Type B pancreatic cell (in vitro differentiated cells): ENCODE measurements at places on chromosomes 16 and 17. TPM values are rescaled to one million over a fixed set of nuclear protein-coding genes. Genes with fewer than 3 reads are reported as not detected.

GRCh38 chr16:23523321-23523720, 13.0 kb upstream of the GGA2 start:
- no peak for DNase-seq

GRCh38 chr16:67481561-67482232, 740 bp upstream of the ATP6V0D1 start:
- DNase-seq: no peak

GRCh38 chr16:56858374-56858773, 6.6 kb upstream of the SLC12A3 start:
- DNase-seq: no peak

- DNase-seq: no peak
Measured at GRCh38 chr17:57465610-57466009, 209.3 kb downstream of the MSI2 start.

GRCh38 chr16:84052071-84052622, 9.6 kb upstream of the SLC38A8 start:
- no peak for DNase-seq

DNA sequence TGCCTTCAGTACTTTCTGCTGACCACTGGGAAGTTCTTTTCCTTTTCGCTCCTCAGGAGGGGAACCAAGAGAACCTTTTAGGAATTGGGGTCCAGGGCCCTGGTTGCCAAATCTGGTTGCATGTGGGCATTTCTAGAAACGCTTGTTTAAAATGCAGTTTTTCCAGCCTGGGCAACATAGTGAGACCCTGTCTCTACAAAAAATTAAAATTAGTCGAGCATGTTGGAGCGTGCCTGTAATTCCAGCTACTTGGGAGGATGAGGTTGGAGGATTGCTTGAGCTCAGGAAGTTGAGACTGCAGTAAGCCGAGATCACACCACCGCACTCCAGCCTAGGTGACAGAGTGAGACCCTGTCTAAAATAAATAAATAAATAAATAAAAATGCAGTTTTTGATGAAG, 1.2 kb downstream of the PNPO start:
- DNase-seq: no peak

GRCh38 chr17:77370586-77370985, 229.8 kb downstream of the SEC14L1 start:
- DNase-seq: no peak

DNA sequence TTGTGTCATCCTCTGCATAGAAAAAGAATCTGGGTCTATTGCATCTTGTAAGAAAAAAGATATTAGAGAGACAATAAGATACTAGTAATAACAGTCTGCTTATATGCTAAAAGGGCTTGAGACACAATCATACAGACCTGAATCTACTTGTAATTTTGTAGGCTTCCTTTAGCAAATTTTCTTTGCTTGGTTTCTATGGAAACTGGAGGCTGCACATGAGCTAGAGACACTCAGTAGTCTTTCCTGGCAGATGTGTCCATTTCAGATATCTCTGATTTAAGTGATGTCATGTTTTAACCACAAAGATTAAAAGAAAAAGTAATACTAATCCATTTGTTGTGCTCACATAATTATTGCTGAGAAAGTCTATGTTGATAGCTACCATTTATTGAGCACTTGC, 123.9 kb upstream of the GNAO1 start:
- no peak for DNase-seq

DNA sequence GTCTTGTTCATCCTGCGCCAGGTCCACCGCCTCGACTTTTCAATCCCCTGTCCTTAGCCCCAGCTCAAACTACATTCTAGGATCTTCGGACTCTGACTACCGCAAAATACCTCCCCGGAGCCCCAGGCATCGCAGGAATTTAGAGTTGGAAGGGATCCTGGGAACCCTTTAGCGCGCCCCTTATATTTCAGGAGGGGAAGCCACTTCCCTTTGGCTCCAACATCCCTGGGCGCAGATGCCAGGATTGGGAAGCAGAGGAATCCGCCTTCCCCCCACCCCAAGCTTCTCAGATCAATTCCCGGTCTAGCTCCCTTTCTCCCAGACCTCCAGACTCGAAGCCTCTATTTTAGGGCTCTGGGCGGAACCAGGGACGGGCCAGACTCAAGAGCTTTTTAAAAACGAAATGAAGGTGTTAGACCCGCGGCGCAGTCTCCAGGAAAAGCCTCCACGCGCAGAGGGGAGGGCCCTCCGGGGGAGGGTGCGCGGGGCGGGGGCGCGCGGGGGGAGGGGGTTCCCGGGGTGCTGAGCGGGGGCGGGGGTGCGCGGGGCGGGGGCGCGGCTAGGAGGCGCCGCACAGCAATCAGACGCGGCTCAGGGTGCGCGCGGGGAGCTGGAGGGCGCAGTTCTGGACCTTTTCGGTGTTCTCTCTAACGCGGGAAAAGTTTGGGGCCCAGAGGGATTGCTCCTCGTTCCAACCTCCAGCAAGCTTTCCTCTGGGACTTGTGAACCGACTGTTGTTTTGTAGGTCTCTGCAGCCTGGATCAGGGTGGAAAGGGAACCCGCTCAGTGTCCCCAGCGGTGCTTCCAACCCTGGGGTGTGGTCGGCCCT, 1.6 kb downstream of the AHSP start:
- DNase-seq: no peak

DNA sequence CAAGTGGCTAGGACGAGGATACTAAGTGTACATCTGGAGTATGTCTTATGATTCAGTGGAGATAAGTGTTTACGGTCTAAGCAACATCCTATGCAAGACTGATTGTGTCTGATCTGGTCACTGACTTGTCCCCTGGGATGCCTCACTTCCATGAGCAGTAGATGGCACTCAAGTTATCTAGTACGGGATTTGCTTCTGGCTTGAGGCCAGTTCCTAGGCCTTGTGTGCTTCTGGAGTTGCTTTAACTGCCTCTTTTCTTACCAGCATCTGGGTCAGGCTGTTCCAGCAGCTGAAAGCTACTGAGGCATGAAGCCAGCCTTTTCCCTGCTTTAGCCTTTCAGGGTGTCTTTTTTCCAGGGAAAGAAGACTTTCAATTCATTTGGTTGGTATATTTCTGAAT, 23.0 kb downstream of the SUPT6H start:
- DNase-seq: no peak

DNA sequence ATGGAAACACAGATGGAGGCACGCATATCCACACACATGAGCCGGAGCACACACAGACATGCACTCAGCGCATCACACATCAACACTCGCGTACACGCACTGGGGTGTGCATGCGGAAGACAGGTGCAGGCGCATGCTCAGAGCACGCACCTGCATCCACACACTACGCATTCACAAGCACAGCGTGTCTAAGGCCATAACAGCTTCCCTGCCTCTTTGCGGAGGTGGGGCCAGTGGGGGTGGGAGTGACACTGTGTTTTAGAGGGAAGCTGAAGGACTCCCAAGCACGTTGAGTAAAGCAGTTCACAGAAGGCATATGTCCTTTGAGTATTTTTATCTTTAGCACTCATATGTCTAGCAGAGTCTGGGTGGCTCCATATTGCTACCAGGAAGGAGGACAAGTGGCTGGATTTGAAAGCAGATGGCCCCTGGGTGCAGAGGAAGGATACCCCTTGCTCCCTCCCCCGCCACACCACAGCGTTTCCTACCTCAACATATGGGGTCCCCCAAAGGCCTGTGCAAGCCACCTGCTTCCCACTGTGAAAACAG, 68.6 kb upstream of the TOB1 start:
- no peak for DNase-seq

GRCh38 chr16:5951486-5951885, 853.9 kb upstream of the EEF2KMT start:
- DNase-seq: no peak

GRCh38 chr17:17837966-17838962, 1.5 kb upstream of the SREBF1 start:
- no peak for DNase-seq

GRCh38 chr17:17732444-17732843, 51.2 kb downstream of the RAI1 start:
- no peak for DNase-seq

- DNase-seq: no peak
Measured at GRCh38 chr16:23682181-23682580, 3.5 kb downstream of the PLK1 start.

- no peak for DNase-seq
Measured at GRCh38 chr17:65548269-65548969, 13.0 kb downstream of the AXIN2 start.

DNA sequence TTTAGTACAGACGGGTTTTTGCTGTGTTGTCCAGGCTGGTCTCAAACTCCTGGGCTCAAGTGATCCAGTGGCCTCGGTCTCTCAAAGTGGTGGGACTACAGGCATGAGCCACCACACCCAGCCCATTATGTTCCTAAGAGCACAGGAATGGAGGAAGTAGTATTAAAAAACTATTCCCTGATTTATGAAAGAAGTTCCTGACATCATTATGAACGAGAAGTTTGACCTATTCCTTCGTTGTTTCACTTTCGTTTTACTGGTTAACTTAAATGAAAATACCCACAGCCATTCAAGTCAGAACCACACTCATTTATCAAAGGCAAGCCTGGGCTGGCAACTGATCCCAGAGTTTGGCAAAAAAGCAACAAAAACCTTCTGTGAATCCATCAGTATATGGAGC, 13.5 kb upstream of the CBX4 start:
- no peak for DNase-seq

- no peak for DNase-seq
Measured at GRCh38 chr17:10155371-10156076, 42.9 kb downstream of the GAS7 start.

DNA sequence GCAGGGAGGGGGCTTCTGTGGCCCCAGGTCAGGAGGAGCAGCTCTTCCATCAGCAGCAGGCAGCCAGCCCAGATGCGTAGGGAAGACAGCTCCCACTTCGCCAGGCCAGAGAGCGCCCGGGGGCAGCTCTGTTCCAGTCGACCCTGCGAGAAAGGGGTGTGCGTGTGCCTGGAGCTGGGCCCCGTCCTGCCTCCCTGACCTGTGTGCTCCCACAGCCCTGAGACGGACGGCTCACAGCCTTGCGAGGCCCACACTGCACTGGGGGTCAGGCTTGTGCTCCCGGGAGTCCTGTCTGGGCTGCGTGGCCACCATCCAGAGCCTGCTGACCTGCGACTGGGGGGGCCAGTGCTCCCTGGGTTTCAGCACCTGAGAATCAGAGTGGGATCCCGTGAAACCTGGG, 469 bp upstream of the MSLN start:
- no peak for DNase-seq

DNA sequence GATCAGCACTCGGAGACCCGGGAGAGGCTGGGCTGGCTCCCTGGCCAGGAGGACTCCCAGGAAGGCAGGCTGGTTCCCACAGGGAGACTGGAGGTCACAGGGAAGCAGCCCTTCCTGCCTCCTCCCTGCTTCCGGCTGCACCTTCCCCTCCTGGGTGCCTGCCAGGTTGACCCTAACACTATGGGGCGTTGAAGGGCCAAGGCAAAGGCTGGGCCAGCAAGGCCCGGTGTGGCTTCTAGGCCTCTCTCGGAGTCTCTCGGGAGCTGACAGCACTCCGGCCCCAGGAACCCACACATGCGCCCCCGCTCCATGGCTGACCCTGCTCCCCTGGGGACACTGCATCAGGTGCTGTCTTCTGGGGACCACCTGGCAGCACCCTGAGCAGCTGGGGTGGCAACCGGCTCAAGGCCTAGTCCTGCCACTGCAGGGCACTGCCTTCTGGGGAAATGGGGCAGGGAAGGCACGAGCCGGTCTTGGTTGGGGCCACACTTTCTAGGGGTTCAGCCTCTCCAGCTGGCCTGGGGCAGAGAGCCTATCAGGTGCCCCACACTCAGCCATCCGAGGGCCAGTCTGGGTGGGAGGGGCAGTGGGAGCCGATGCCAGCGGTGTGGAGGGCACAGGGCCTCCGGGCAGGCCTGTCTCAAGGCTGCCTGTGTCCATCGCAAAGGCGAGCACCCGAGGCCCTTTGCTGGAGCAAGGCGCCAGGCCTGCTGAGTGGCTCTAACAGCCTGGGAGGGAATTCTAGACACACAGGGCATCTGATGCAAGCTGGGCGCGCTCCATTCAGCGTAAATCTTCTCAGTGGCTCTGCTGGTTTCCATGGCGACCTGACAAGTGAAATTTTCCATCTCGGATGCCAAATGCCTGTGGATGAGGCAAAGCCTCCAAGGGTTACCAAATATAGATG, 5.6 kb upstream of the MTSS2 start:
- DNase-seq: no peak

- no peak for DNase-seq
Measured at GRCh38 chr16:29791845-29792807, 1.6 kb downstream of the KIF22 start.

- DNase-seq: no peak
Measured at GRCh38 chr17:50570528-50570927, 10.0 kb downstream of the CACNA1G start.

GRCh38 chr16:14523632-14524031, 106.4 kb downstream of the PARN start:
- no peak for DNase-seq

DNA sequence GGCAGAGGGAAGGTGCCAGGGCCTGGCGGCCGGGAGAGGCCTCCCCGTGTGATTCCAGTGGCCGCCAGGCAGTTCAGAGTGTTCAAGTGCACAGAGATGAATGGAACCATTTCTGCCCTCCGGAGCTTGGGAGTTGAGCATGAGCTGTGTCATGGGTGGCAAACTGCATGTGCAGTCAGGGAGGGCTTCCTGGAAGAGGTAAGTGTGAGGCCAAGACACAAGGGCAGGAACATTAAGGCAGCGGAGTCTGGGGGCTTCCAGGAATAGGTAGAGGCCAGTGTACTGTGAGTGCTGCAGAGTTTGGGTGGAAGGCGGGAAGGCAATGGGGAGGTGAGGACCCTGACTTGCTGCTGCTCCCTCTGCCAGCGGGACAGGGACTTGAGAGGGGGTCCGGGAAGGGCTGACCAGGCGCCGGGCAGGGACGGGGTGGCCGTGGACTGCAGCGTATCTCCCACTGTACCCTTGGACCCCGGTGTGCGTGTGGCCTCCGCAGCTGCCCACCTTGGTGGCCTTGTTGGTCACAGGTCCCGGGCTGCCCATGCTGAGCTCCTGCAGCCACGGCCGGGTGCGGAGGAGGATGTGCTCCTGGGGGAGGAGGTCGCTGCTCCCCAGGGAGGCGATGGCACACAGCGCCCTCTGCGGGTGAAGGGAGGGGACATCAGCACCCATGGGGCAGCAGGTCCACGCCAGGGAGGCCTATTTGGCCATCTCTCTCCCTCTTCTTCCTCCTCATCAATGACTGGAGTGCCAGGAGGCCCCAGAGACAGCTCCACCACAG, 7.5 kb upstream of the CEP131 start:
- no peak for DNase-seq

GRCh38 chr17:59437791-59438281, 106.4 kb downstream of the YPEL2 start:
- DNase-seq: no peak

GRCh38 chr17:67289181-67289876, 44.3 kb upstream of the HELZ start:
- DNase-seq: no peak

MT1H gene
- total RNA-seq: 2.2 and 2.4 TPM in 2 replicates

PRRT2 gene
- 1.4 and 15.1 TPM in 2 replicates for total RNA-seq

TPPP3 gene
- 39.3 and 44.5 TPM in 2 replicates for total RNA-seq

MYH8 gene
- 0.05 and 0.68 TPM in 2 replicates for total RNA-seq

HP gene
- total RNA-seq: not detected in 2 replicates

KRTAP16-1 gene
- total RNA-seq: not detected in 2 replicates

TBC1D3 gene
- not detected in 2 replicates for total RNA-seq

AATK gene
- total RNA-seq: 4.6 and 6.4 TPM in 2 replicates

TCAP gene
- 1.5 and 2.4 TPM in 2 replicates for total RNA-seq

EPN3 gene
- 41.7 and 72.1 TPM in 2 replicates for total RNA-seq

SLFN14 gene
- total RNA-seq: not detected in 2 replicates
